Bronchial epithelial cell (primary cell): ENCODE measurements at places on chromosomes 4 and X. TPM values are rescaled to one million over a fixed set of nuclear protein-coding genes. Genes with fewer than 3 reads are reported as not detected.

The ADH1A gene
- total RNA-seq: not detected in 2 replicates

The IL3RA gene
- total RNA-seq: not detected in 2 replicates

The RGN gene
- 0.26 TPM in 1 of 2 replicates, not detected in the other for total RNA-seq

The YTHDC1 gene
- total RNA-seq: 44.5 and 68.4 TPM in 2 replicates

The DMP1 gene
- not detected in 2 replicates for total RNA-seq

The ESX1 gene
- not detected in 2 replicates for total RNA-seq

The SYAP1 gene
- 21.1 and 37.6 TPM in 2 replicates for total RNA-seq

The ERCC6L gene
- under 0.01 and 0.13 TPM in 2 replicates for total RNA-seq

The NHSL2 gene
- total RNA-seq: not detected in 2 replicates

The TMSB15B gene
- total RNA-seq: 0.77 and 1.1 TPM in 2 replicates

The SHROOM2 gene
- 1.8 and 2.4 TPM in 2 replicates for total RNA-seq

The OTUD6A gene
- not detected in 2 replicates for total RNA-seq

The GRIA2 gene
- total RNA-seq: not detected in 2 replicates

The LINC00632 gene
- total RNA-seq: 0.26 and 0.53 TPM in 2 replicates

The VCX gene
- not detected in 2 replicates for total RNA-seq

The UGT2B11 gene
- total RNA-seq: not detected in 2 replicates

The DMRTC1 gene
- not detected in 2 replicates for total RNA-seq

The UGT8 gene
- total RNA-seq: under 0.01 TPM in 2 replicates

The TAF7L gene
- total RNA-seq: under 0.01 TPM in 1 of 2 replicates, not detected in the other

The IL1RAPL1 gene
- not detected in 2 replicates for total RNA-seq

The LEF1 gene
- total RNA-seq: not detected in 2 replicates
